ENCODE measurements at places on chromosomes 3 and 15. TPM values are rescaled to one million over a fixed set of nuclear protein-coding genes. Genes with fewer than 3 reads are reported as not detected.
A peak's percentile ranks its signal among the peaks of the same experiment; 100 is the strongest.

CTDSPL2 gene
- polyA plus RNA-seq: 42.3 TPM

IMPG2 gene
- polyA plus RNA-seq: not detected

RPL35A gene
- 2,760 TPM for polyA plus RNA-seq

FBXO40 gene
- polyA plus RNA-seq: 0.17 TPM

TMED3 gene
- 57.2 TPM for polyA plus RNA-seq

THPO gene
- polyA plus RNA-seq: not detected

CHL1 gene
- not detected for polyA plus RNA-seq

GLDN gene
- polyA plus RNA-seq: not detected

CCDC14 gene
- polyA plus RNA-seq: 5.3 TPM

GMNC gene
- not detected for polyA plus RNA-seq

PTH1R gene
- polyA plus RNA-seq: not detected

CHDH gene
- polyA plus RNA-seq: not detected

IL20RB gene
- polyA plus RNA-seq: 0.33 TPM

- no peaks in the 10 kb centered on the region for H3K36me3 ChIP-seq
- H3K27ac ChIP-seq: no peak overlapping the region
- no peaks in the 10 kb centered on the region for H3K27me3 ChIP-seq
- H3K4me3 ChIP-seq: no peak overlapping the region
- H3K4me1 ChIP-seq: no peaks in the 10 kb centered on the region
Observed at GRCh38 chr15:50009634-50010033, 109.4 kb downstream of the ATP8B4 start.

DNA sequence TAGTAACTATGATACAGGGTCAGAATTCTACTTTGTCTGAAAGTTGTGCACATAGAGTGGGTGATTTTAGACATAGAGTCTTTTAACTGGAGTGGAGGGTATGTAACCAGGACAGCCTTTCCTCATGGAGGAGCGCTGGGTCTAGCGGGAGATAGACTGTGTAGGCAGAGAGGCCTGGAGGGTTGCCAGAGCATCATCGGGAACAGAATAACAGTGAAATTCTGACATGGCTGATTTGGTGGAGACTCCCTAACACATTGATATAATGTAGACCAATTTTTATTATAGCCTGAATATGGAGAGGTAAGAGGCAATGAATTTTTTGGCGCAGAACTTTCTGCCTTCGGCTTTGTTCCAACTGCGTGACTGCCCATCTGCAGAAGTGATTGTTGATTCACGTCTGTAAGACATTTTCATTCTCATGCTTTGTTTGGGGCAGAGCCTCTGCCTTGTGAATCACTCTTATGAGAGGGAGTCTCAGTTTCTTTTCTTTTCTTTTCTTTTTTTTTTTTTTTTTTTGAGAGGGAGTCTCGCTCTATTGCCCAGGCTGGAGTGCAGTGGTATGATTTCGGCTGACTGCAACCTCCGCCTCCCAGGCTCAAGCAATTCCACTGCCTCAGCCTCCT is 16.0 kb downstream of the LPP start:
- peaks cover 11% of the 10 kb centered on the region for H3K4me1 ChIP-seq
- no peak overlapping the region for H3K4me3 ChIP-seq
- DNase-seq: no peak
- no peaks in the 10 kb centered on the region for H3K27me3 ChIP-seq

DNA sequence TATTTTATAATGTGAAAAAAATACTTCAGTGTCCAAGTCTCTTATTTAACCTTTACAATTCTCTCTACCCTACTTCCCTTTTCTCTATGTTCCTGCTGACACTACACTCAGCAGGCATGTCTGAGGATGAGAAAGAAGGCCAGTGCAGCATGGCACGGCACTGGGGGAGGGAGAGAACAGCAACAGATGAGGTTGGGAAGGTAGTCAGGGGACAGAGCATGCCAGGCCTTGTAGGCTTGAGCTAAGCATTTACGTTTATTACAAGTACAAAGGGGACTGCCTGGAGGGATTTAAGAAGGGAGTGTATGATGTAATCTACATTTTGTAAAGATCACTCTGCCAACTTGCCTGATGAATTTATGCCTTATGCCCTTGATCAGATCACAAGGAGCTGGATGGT is 117.3 kb upstream of the WNT5A start:
- no peaks in the 10 kb centered on the region for H3K4me1 ChIP-seq
- H3K4me3 ChIP-seq: no peak overlapping the region
- DNase-seq: no peak
- no peaks in the 10 kb centered on the region for H3K27me3 ChIP-seq

- no peak for DNase-seq
- no peaks in the 10 kb centered on the region for H3K36me3 ChIP-seq
- H3K27me3 ChIP-seq: no peaks in the 10 kb centered on the region
- H3K4me3 ChIP-seq: no peak overlapping the region
Observed at GRCh38 chr15:41309226-41309905, 23.0 kb downstream of the OIP5 start.

GRCh38 chr3:42518800-42519567 is 16.5 kb downstream of the VIPR1 start:
- H3K27me3 ChIP-seq: no peaks in the 10 kb centered on the region
- peak overlapping the region; percentile 51 for H3K27ac ChIP-seq
- no peak overlapping the region for H3K4me3 ChIP-seq
- peak; percentile 49 for DNase-seq
- H3K36me3 ChIP-seq: no peaks in the 10 kb centered on the region
- peaks cover 23% of the 10 kb centered on the region for H3K4me1 ChIP-seq

DNA sequence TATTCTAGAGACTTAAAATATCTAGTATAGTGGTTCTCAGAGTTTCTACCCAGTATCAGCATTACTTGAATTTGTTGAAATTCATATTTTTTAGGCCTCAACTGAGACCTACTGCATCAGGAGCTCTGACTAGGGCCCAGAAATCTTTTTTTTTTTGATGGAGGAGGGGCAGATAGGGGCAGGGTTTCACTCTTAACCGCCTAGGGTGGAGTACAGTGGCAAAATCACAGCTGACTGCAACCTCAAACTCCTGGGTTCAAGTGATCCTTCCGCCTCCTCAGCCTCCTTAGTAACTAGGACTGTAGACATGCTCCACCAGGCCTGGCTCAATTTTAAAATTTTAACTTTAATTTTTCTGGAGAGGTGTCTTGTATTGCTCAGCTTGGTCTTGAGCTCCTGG is 36.6 kb downstream of the CHD2 start:
- no peak for DNase-seq
- peak overlapping the region; percentile 46 for H3K27ac ChIP-seq
- H3K27me3 ChIP-seq: no peaks in the 10 kb centered on the region

DNA sequence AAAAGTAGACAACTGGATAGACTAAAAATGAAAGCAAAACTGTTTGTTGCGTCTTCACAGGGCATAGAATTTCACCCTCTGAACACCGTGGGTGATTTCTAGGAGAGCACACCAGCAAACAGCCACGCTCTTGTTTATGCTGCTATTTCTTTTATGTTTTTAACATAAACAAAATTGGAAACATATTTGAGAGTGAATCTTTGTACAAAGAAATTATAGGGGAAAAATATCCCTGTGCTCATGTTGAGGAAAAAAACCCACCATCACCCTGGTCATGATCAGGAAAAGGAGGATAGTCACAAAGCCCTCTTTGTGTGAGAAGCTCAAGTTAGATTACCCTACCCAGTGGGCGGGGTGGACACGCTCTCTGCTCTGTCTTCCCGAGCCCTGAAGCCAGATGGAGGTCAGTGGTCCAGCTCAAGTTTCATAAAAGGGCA is 313.3 kb downstream of the SATB1 start:
- no peaks in the 10 kb centered on the region for H3K4me1 ChIP-seq
- no peak overlapping the region for H3K4me3 ChIP-seq
- DNase-seq: no peak
- no peaks in the 10 kb centered on the region for H3K36me3 ChIP-seq
- H3K27me3 ChIP-seq: no peaks in the 10 kb centered on the region

- H3K4me1 ChIP-seq: no peaks in the 10 kb centered on the region
- H3K27me3 ChIP-seq: no peaks in the 10 kb centered on the region
- H3K4me3 ChIP-seq: no peak overlapping the region
- DNase-seq: no peak
Observed at GRCh38 chr3:161630794-161631193, 134.2 kb downstream of the OTOL1 start.

GRCh38 chr3:49173116-49173791 is 1.9 kb downstream of the KLHDC8B start:
- no peak overlapping the region for H3K4me3 ChIP-seq
- no peaks in the 10 kb centered on the region for H3K36me3 ChIP-seq
- no peaks in the 10 kb centered on the region for H3K27me3 ChIP-seq
- H3K4me1 ChIP-seq: peaks cover 5% of the 10 kb centered on the region
- DNase-seq: no peak
- H3K27ac ChIP-seq: no peak overlapping the region

DNA sequence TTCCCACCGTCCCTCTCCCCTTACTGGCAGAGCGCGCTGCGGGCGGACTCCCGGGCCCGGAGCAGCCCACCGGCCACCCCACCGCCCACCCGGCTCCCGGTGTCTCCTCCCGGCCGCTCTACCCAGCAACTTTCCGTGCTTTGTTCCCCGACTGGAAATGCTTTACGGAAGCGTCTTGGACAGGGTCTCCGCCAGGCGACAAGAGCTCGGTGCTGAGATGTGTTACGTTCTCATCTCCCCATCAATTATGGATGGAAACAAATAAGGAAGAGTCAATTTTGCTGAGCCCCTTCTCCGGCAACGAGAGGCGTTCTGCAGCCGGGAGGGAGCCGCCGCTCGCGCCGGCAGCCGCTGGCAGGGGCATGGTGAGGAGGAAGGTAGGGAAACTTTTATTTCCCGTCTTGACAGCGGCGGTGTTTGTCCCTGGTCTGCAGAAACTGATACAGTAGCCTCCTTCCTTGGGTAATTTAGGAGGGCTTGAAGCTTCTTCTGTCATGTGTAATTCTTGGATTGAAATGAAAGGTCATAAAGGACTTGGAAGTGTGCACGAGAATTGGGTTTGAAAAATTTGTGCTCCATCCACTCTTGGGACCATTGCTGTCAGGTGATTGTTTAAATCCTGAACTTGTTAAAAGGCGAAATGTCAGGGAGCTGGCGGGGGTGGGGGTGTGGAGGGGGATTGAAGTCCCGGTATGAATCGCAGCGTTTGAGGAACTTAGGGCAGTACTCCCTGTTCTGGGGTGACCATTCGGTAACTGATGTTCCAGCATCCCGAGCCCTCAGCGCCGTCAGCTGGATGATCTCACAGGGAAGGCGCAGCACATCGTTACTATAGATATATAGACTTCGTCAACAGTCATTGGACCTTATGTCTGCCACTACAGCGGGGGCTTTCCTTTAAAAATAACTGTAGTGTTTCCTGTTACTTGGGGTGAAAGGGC is 1.5 kb downstream of the SEMA6D start:
- no peaks in the 10 kb centered on the region for H3K27me3 ChIP-seq
- no peak for DNase-seq
- no peaks in the 10 kb centered on the region for H3K36me3 ChIP-seq
- H3K4me3 ChIP-seq: no peak overlapping the region
- H3K4me1 ChIP-seq: no peaks in the 10 kb centered on the region

DNA sequence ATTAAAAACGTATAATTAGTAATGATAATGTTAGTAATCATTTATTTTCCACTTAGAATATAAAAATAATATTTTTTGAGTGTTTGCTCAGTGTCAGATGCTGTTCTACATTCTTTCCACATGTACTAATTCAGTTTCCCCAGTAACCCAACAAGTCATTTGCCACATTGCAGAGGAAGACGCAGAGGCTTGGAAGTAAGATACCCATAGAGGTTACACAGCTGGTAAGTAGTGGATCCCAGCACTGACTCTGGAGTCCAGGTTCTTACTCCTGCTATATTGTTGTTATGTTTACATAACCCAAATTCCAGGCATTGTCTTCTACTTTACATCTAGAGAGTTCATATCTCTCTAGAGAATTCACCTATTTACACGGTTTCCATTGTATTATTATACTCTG is 48.2 kb upstream of the MYO5C start:
- H3K27me3 ChIP-seq: no peaks in the 10 kb centered on the region
- DNase-seq: no peak
- H3K27ac ChIP-seq: no peak overlapping the region
- H3K4me1 ChIP-seq: no peaks in the 10 kb centered on the region
- no peak overlapping the region for H3K4me3 ChIP-seq

DNA sequence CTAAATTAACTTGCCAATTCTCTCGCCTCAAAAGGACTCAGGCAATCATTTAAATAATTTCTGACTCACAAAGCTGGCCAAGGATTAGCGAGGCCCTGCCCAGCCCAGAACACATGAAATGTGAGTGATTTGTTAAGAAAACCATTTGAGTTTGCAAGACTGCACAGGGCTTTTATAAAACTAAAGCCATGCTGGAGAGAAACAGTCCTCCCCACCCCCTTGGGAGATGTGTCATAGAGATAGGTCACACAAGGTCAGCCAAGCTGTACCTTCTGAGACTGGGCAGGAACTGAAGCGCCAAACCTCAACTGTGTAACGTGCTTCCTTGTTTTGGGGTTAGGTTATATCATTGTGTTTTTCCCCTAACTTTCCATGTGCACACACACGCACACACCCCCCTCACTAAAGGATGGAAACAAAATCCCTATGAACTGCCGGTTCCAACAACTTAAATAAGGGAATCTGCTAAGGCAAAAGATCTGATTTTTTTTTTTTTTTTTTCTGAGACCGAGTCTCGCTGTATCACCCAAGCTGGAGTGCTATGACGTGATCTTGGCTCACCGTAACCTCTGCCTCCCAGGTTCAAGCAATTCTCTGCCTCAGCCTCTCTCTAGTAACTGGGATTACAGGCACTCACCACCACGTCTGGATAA is 8.1 kb downstream of the SPATA12 start:
- no peaks in the 10 kb centered on the region for H3K4me1 ChIP-seq
- no peak overlapping the region for H3K27ac ChIP-seq
- no peaks in the 10 kb centered on the region for H3K36me3 ChIP-seq
- H3K4me3 ChIP-seq: no peak overlapping the region

GRCh38 chr15:91055548-91056331 is 33.3 kb upstream of the VPS33B start:
- no peaks in the 10 kb centered on the region for H3K4me1 ChIP-seq
- H3K4me3 ChIP-seq: no peak overlapping the region
- no peaks in the 10 kb centered on the region for H3K27me3 ChIP-seq
- no peaks in the 10 kb centered on the region for H3K36me3 ChIP-seq
- peak; percentile 22 for DNase-seq

GRCh38 chr3:12024959-12025570 is 20.9 kb downstream of the SYN2 start:
- H3K4me1 ChIP-seq: no peaks in the 10 kb centered on the region
- DNase-seq: no peak
- H3K36me3 ChIP-seq: no peaks in the 10 kb centered on the region

- H3K4me3 ChIP-seq: peak within 1 kb of the TSS; percentile 86
- no peaks in the 10 kb centered on the region for H3K27me3 ChIP-seq
- peak within 1 kb of the TSS; percentile 91 for H3K27ac ChIP-seq
- H3K4me1 ChIP-seq: peaks cover 31% of the 10 kb centered on the region
Observed at GRCh38 chr3:105868742-105869530, at the start of gene CBLB. CBLB (minus strand) TSS chr3:105869012; CDS start chr3:105867577, 1,435 bp downstream.

Measured in naive thymus-derived CD4-positive, alpha-beta T cell (primary cell).